ENCODE measurements at places on chromosomes 6 and 20.

DNA sequence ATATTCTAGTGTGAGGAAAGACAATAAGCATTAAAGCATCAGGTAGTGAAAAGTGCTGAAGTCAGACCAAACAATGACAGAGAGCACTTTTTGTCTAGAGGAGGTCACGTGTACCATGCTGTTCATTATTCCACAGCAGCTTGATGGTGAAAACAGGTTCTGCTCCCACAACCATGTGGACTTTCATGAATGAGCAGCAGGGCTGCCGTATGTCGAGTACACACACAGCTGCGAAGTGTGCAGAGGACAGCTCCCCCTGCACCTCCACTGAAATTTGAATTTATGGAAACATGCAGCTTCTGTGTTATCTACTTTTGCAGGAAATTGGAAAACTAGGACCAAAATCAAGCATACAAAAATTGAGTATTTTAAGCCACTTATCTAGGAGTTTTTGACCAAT, 85.3 kb downstream of the MAP7 start:
- DNase-seq, result peak; percentile 56

- DNase-seq, result no peak
Observed at GRCh38 chr20:53079261-53079691, 107.1 kb downstream of the TSHZ2 start.

DNA sequence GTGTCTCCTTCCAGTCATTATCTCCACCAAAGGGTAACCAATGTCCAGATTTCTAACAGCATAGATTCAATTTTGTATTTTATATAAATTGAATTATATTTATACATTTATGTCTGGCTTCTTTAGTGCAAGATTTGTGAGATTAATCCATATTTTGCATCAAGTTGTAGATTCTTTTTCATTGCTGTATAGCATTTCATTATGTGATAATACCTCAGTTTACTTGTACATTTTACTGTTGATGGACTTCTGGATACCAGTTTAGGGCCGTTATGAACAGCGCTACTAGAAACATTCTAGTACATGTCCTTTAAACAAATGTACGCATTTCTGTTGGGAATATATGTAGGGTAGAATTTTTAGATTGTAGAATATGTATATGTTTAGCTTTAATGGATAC, 6.2 kb downstream of the BLTP3A start:
- DNase-seq, result no peak

- DNase-seq, result no peak
Observed at GRCh38 chr20:53555816-53556215, 37.8 kb downstream of the ZNF217 start.

GRCh38 chr20:61764471-61765025, 301.1 kb downstream of the TAF4 start:
- DNase-seq, result no peak

GRCh38 chr20:19212469-19212815, at the start of gene SLC24A3:
TSS of gene SLC24A3 (plus strand) at chr20:19212642.
- DNase-seq, result no peak

DNA sequence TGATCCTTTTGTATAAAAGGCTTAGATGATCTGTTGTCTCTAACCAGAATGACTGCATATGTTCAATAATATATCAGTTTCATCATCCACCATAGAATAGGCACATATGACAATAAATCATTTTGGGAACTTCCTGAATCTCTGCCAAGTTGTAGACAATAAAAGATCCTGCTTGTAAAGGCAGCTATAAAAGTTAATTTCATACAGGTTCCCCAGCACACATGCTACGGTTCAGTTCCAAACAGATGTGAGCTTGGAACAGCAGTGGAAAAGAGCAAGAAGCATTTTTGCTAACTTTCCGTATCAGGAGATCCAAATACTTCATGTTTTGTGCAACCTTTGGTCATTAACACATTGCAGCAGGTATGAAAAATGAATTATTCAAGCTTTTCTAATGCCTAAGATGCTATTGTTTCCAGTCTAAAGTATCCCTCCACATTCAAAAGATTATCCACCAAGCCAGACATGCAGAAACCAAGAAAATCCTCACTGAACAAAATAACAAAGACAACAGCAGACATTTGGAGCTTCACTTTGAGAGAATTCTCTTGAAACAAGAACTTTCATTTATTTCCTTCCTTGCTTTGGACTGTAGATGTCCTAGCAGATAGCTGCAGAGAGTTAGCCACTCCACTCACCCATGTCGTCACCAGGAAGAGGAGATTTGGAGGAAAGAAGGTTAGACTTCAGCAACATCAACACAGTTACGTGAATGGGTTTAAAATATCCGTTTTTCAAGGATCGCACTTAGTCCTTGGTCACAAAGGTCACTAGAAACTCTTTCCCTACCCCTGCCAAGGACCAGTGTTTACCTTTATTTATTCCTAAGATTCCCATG, 453.5 kb upstream of the JARID2 start:
- DNase-seq, result no peak

DNA sequence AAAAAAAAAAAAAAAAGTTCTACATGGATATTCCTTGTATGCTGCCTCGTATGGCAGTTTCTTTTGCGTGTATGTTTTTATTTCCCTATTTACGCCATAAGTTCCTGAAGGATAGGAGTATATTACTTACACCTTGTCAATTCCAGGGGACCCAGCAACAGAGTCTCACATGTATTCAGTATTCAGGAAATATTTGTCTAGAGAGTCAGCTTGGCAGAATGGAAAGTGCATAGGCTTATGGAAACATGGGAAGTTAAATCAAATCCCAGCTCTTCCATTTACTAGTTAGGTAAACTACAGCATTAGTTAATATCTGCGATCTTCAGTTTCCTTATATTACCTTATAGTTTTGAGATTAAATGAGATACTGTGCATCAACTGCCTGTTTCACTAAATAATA, 51.1 kb upstream of the SLC22A16 start:
- DNase-seq, result no peak

DNA sequence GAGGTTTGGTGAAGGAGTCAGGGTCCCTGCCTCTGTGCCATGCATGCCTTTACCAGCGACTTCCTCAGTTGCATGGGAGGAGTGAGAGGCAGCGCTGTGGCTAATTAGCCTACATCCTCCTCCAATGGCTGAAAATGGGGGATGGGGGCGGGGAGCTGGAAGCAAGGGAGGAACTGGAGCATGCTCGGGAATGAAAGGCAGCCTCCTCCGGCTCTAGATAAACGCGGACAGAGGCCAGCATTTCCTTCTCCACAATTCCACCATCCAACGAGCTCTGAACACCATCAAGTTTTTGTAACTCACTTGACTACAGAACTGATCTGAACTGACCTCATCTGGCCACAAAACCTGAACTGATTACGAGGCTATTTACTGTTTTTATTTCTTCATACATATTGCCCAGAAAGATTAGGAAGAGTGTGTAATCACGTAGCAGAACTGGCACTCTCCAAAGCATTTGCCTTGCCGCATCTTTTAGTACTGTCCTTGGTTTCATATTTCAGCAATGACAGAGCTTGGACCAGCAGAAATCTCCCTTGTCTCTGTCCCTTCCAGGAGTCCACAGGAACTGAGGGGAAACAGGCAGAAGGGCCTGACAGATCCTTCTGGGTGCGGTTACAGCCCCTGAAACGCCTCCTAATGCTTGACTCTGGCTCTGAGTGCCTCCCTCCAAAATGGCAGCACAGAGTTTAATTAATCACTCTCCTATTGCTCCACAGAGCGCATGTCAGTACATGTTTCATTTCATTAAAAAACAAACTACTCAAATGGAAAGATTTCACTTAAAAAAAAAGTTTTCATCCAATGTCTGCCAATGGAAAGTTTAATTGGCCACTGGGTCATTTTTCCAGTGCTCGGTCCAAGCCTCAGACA, 58.2 kb upstream of the TRAF3IP2 start:
- DNase-seq, result no peak

DNA sequence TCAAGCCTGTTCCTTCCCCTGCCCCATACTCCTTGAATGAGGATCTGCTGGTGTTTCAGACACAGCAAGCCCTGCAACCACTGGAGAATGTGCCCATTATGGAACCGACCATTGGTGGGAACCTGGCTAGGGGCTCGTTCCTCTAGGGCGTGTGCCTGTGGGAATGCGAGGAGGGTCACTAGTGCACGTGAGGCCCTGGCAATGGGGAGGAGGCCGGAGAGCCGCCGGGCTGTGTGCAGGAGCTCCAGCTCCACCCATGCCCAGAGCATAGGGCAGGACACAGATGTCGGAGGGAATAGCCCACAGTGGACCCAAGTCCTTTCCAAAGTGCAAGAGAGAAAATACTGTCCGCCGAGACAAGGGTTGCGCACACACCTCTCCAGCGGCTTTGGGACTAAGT, 99.3 kb downstream of the ERMARD start:
- DNase-seq, result no peak
